Stimulated activated CD4-positive, alpha-beta T cell treated with anti-CD3 and anti-CD28 coated beads, Interleukin-2, amount 100 ng/mL, for 48 hours (primary cell): ENCODE measurements at places on chromosomes 12 and 14.

- DNase-seq: no peak
Observed at GRCh38 chr14:44820230-44820964, 141.3 kb downstream of the KLHL28 start.

DNA sequence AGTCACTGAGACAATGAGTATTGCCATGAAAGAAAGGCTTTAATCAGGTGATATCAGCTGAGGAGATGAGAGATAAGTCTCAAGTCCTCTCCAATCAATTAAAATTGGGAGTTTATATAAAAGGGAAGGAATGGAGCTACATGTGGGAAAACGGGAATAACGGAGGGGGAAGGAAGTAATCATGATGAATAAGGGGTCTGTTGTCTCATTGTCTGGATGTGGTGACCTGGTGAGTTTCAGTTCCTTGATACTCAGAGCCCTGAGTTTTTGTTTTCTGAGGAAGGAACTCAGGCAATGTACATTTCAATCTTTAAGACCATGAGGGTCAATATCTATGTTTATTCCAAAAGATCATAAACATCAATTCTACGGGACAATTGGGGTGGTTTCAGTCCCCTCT lies 198.8 kb downstream of the KITLG start:
- DNase-seq: no peak

DNA sequence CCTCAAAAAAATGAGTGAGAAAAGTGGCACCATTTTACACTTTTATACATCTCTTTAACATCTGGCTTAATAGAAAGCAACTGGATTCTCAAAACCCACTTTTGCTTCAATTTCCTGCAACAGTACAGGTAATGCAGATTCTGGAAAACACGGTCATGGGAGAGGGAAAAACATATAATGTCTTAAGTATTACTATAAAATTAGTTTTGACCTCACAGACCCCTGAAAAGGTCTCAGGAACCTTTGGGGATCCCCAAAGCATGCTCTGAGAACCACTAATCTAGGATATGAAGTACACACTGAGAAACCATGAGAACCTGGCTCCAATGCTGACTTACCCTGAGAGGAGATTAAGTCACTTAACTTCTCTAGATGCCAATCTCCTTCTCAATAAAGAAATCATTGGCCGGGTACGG lies 64.7 kb downstream of the PPP2R5E start:
- DNase-seq: peak; percentile 5

DNA sequence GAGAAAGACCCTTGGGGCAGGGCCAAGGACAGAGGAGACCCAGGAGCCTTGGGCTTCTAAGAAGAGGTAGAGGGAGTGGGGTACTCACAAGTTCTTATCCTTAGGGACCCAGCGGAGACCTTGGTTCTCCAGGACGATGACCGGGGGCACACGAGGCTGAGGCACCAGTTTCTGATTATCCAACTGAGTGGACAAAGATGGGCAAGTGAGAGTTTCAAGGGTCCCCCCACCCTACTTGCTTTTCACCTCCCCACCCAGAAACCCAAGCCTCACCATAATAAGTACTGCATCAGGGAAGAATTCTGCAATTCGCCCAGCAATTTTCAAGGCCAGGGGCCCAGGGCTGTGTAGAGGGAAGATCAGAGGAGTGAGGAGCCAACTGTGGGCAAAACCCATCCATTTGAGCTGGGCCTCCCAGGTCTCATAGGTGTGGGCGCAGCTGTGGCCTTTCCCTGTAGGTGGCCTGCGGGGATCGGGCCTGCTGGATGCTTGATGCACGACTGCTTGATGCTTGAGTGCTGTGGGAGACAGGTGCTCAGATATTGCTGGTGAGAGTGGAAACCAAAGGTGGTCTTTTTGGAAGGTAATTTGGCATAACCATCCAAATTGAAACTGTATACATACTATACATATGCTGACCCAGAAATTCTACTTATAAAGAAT lies 2.0 kb downstream of the EMC9 start:
- DNase-seq: no peak

- DNase-seq: peak; percentile 8
Observed at GRCh38 chr14:74302152-74302628, 544 bp downstream of the ABCD4 start.

GRCh38 chr12:80219345-80219744 lies 120.0 kb downstream of the OTOGL start:
- no peak for DNase-seq

DNA sequence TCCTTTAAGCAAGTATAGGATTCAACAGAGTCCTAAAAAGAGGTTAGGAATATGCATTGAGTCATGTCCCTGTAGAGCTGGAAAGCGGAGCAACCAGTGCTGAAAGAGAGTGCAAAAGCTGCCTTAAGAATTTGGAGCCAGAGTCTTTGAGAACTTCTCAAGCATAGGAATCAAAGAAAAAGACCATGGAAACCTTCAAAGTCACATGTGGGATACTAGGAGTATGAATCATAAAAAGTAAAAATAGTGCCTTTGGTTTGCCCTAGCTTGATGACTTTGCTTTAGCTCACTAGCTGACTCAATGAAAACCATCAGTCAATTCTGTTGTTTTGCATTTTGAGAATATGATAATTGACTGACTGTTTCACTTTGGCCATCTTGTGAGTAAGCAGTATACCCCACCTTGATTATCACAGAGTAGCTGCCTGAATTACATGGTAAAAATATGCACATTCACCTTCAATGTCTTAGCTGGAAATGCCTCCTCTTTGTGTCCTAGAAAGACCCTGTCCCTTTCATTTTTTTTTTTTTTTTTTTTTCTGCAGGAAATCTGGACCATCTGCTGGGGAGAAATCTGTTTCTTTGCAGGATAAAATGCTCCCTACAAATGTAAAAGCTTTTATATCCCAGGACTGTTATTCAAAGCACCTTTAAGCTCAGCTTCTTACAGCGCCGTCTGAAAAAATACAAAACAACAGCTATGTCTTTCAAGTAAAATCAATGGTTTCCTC lies 248.6 kb upstream of the KRR1 start:
- DNase-seq: no peak

- DNase-seq: no peak
Observed at GRCh38 chr12:107458163-107458562, 227.4 kb upstream of the PWP1 start.

DNA sequence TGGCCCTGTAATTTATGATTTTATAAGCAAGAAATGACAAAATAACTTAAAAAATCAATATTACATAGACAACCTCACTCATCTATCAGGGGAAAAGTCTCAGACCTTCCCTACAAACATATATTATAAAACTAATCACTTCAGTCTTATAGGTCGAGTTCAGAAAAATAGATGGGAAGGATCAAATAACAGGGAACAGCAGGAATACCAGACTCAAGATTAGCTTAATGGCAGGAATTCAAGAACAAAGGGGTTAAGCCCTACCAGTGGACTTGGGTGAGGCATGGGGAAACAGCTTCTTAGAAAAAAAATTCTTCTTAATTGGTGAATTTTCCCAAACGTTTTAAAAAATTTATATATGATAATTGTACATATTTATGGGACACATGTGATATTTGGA lies 51.6 kb upstream of the CRY1 start:
- DNase-seq: no peak

DNA sequence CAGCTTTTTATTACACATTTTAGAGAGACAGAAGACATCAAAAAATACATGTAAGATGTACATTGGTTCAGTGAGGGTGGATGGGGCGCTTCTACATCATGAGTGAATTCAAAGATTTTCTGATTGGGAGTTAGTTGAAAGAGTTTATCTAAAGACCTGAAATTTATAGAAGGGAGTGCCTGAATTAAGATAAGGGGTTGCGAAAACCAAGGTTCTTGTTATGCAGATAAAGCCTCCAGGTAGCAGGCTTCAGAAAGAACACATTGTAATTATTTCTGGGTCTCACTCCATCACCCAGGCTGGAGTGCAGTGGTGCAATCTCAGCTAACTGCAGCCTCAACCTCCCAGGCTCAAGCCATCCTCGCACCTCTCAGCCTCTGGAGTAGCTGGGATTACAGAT lies 26.2 kb upstream of the TMPO start:
- no peak for DNase-seq
